Dermis microvascular lymphatic vessel endothelial cell (primary cell): ENCODE measurements at places on chromosomes 13 and 19. TPM values are rescaled to one million over a fixed set of nuclear protein-coding genes. Genes with fewer than 3 reads are reported as not detected.

GRCh38 chr19:36379510-36379819 is 464 bp upstream of the ZFP14 start:
- no peak for DNase-seq

GRCh38 chr19:30224689-30225606 is 147.2 kb upstream of the ZNF536 start:
- DNase-seq = no peak

GRCh38 chr19:44807652-44808462 is 1.0 kb upstream of the BCAM start:
- DNase-seq = peak; percentile 63

DNA sequence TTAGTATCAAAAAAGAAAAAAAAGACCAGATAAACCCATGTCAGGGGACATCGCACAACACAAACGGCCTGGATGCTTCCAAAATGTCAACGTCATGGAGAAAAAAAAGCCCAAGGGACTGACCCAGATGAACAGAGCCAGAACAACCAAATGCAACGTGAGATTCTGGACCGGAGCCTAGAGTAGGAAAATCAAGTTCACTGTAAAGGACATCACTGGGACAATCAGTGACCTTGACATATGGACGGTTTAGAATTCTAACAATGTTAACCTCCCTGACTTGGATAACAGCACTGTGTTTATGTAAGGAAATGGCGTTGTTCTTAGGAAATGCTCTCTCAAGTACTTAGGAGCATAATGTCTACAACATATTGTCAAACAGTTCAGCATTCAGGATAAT is 15.1 kb upstream of the EMP3 start:
- DNase-seq = peak; percentile 91

DNA sequence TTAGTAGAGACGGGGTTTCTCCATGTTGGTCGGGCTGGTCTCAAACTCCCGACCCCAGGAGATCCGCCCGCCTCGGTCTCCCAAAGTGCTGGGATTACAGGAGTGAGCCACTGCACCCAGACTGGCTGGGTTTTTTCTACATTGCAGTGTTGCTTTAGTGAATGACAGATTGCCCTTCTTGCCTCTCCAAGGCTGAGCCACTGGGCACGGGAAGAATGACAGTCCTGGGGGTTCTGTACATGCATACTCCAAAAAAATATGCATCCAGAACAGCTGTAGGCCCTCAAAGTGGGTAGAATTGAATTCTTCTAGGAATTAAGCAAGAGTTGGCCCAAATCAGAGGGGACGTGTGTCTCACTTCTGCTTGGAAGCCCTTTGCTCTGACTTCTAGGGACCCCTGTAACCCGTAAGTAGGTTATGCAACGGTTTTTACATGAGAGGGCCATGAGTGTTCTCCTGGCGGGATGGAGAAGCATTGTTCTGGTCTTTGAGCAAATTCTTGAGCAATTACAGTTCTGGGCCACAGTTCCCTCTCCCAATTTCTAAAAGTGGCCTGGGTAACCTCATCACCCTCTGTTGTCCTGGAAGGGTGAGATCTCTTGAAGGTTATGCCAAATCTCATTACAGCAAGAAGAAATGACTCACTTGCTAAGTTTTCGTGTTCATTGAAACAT is 3.6 kb downstream of the ACTN4 start:
- DNase-seq = no peak

- no peak for DNase-seq
These were observed 27.3 kb upstream of the SPATA13 start for GRCh38 chr13:24133021-24133795.

- peak; percentile 15 for DNase-seq
These were observed 73.4 kb upstream of the FLT1 start for GRCh38 chr13:28568286-28568685.

- DNase-seq = no peak
These were observed 342.7 kb upstream of the SGCG start for GRCh38 chr13:22837980-22838647.

DNA sequence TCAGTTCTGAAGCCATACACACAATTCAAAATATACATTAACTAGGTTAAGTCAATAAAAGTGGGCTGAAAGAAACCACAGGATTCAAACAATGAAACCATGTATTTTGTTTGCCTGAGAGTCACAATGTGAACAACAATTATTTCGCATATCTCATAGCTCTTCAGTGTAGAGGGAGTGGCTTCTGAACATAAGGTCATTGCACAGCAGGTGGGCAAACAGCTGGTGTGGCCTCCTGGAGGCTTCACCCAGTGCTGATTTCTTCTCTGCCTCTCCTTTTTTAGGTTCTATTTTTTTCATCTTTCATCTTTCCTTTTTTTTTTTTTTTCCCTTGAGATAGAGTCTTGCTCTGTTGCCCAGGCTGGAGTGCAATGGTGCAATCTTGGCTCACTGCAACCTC is 40.4 kb upstream of the ZNF254 start:
- no peak for DNase-seq

GRCh38 chr19:31331536-31331935 is 17.7 kb downstream of the TSHZ3 start:
- DNase-seq = no peak

DNA sequence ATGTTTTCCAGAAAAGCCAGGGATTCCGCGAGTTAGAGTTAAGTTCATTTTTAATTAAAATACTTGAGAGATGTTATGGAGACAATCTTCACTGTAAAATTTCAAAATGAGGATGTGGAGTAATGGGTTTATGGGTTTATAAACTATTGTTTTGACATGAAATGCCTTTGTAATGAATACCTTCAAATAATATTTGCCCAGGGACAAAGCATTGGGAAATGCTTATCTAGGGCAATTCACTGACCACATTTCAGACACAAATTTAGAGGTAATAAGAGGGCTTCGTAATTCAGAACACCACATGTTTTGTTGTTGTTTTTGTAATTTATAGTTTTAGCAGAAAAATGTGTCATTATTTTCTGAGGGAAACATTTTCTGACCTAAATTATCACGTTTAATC is 241.1 kb upstream of the ATXN8OS start:
- DNase-seq = no peak

CD209 gene
- total RNA-seq = under 0.01 TPM in 2 replicates
